Mesothelial cell of epicardium (in vitro differentiated cells): ENCODE measurements at places on chromosomes 5 and 9.

DNA sequence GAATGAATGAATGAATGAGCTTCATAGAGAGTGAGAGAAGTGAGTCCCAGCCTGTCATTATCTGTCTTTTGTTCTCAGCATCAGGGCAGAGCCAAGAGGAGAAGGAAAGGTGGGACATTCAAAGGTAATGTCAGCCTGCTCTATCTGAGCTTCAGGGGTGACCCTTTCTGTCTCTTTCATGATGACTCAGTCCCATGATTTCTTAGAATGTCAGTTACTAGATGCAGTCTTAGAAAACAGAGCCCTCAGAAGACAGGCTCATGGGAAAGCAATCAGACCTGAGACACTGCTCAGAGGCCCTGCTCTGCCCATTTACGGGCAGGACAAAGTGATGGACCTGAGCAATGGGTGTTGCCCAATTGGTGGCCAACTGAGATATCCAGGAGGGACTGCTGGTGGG lies 1.1 kb downstream of the SPATA31D1 start:
- DNase-seq = no peak

GRCh38 chr5:134510970-134511795 lies 14.3 kb upstream of the JADE2 start:
- no peak for DNase-seq

- no peak for DNase-seq
These were observed 89.7 kb upstream of the PRLR start for GRCh38 chr5:35320029-35320428.

- DNase-seq = no peak
These were observed 28.3 kb downstream of the PTPN3 start for GRCh38 chr9:109469646-109470358.

- DNase-seq = no peak
These were observed 85.1 kb downstream of the OTULIN start for GRCh38 chr5:14749579-14750101.

DNA sequence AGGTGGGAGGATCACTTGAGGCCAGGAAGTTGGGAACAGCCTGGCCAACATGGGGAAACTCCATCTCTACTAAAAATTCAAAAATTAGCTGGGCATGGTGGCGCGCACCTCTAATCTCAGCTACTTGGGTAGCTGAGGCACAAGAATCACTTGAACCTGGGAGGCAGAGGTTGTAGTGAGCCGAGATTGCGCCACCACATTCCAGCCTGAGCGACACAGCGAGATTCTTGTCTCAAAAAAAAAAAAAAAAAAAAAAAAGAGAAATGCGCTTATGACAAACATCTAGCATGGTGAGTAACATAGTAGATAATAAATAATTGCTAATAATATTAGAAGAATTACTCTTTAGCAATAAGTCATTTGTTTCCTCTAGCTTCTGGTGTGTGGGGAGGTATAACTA lies 25.9 kb downstream of the RUSC2 start:
- no peak for DNase-seq

DNA sequence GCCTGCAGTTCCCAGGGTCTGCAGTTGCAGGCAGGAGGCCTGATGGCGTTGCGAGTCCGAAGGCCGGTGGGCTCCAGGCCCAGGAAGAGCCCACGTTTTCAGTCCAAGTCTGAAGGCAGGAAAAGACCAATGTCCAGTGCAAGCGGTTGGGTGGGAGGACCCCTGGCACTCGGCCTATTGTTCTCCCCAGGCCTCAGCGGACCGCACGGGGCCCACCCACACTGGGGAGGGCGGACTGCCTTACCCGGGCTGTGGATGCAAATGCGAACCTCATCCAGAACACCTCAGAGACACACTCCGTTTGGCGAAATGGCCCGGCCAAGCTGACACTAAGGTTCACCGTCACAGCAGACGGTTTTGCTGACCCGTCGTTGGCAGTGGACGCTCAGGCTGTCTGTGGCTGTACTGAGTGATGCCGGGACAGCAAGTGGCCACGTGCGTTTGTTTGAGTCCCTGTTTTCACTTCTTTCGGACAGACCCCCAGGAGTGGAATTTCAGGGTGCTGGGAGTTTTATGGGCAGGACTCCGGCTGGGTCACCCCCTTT lies 10.2 kb upstream of the SEC16A start:
- no peak for DNase-seq

- no peak for DNase-seq
These were observed 10.5 kb downstream of the PFDN1 start for GRCh38 chr5:140292212-140293036.

GRCh38 chr9:128439273-128439672 lies 16.5 kb upstream of the ODF2 start:
- no peak for DNase-seq

GRCh38 chr5:1945606-1946005 lies 62.9 kb upstream of the IRX4 start:
- no peak for DNase-seq

GRCh38 chr9:112035166-112035826 lies 138.7 kb downstream of the UGCG start:
- DNase-seq = no peak

DNA sequence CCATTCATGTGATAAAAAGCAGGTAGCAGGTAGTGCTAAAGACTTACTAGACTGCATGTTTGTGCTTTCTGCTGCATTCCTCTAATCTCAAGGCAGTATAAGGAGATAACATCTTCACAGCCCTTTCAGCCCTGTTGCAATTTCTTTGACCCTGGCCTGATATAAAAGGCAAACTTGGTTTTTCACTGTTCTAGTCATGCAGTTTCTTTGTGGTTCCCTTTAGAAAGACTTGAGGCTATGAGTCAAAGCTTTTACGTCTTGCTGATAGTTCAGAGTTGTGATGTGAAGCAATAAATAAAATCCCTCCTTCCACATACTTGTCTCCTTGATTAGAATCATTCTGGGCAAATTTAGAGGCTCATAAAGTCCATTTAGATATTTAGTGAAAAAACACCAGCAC lies 88.6 kb upstream of the CDKN2B start:
- DNase-seq = no peak

- no peak for DNase-seq
These were observed 47.1 kb upstream of the AKNA start for GRCh38 chr9:114434878-114435311.

DNA sequence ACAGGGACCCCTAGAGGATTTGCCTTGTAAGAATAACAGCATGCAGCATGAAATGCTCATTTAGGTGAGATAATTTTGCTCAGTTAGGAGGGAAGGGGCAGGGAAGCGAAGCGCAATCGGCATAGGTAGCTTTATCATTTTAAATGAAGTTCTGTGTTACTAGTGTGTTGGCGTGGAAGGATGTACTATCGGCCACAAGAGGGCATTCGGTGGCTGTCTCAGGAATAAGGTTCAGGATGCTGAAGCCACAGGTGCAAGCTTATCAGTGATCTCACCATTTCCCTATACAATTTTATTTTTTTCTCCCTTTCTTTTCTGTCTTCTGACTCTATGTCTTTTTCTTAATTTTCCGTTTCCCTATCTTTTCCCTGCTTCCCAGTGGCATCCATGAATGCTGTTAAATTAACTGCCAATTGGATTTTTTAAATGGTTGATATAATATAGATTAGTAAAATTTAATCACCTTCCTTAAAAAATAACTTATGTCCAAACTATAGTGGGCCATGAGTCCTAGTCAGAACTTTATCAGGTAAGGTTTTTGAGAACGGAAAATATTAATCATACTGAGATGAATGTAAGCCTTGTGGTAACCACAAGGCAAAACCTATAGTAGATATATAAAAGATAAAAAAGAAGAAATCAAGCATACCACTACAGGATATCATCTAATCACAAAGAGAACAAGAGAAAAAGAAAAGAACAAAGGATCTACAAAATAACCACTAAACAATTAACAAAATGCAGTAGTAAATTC lies 1.2 kb upstream of the INSL6 start:
- DNase-seq = no peak

- DNase-seq = no peak
These were observed 2.7 kb downstream of the TTLL11 start for GRCh38 chr9:122090287-122090883.

GRCh38 chr5:55816342-55816741 lies 34.8 kb upstream of the IL31RA start:
- DNase-seq = no peak

GRCh38 chr5:38871058-38871605 lies 25.3 kb downstream of the OSMR start:
- DNase-seq = no peak

DNA sequence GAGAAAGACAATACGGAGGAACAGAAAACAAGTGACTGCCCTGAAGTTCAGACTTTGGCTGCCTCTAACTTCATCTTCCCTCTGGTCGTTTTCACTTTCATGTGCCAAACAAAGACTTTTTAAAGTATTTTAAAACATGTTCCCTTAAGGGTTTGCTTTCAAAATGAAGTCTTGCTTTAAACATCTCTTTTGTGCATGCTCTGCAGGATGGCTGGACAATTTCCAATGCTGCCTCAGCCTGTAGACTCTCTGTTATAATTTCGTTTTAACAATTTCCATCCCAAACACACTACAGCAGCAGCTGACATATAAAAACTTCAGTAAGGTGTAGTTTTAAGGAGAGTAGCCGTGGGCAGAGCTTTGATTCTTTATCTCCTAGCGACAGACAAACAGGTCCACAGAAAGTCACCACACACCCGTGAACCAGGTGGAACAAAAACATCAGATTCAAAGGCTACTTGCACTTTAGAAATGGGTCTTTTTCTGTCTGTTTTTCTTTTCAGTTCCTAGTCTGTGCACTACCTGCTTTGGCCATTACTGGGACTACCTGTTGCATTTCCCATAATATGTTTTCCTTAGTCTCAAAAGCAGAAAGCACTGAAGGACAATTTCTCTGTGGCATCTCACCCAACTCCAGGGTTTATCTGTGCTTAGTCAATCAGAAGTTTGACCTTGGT lies 308.9 kb downstream of the DTWD2 start:
- DNase-seq = no peak

DNA sequence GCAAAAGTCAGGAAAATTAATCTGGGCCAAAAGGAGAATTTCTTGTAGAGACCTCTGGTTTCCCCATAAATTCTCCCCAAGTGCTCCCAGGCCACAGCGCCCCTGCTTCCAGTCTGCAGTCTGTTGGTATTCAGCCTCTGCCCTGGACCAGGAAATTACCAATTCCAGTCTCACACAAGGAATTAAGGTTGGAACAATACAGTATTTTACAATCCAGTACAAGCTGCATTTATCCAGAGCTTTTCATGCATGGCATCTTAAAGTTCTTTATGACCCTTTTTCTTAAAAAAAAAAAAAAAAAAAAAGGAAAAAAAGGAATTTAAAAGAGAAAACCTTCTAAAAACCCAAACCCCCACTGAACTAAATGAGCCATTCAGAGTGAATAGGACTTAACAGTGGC lies 139.6 kb upstream of the RANBP3L start:
- DNase-seq = no peak

GRCh38 chr5:132486318-132487094 lies 4.1 kb downstream of the IRF1 start:
- DNase-seq = no peak

DNA sequence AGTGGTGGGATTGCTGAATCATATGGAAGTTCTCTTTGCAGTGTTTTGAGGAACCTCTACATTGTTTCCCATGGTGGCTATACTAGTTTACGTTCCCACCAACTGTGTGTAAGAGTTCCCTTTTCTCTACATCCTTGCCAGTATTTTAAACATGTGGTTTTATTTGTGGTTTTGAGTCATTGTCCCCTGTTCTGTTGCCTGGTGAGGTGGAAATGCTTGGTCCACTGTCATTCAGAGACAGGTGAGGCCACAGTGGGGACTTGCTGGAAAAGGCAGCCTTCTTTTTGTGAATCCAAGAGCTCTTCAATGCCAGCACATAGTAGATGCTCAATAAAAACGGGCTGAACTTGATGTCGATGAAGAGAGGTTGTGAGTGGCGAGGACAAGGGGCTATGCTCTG lies 44.2 kb downstream of the SH3PXD2B start:
- no peak for DNase-seq

DNA sequence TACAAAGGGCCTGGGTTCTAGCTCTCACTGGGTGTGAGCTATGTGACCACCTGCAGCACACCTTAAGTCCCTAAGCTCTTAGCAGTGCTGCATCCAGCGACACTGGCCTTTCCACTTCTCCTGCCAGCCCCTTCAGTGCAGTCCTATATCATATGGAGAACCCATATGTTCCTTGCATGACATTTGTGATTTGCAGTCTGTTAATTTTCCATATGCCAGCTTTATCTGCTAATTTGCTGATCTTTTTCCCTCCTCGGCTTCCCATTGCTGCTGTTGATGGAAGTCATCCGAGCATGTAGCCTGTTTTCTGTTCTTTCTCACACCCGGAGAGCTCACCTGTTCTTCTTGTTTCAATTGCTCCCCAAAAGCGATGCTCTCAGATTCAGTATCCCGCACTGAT lies 23.2 kb downstream of the PRDM6 start:
- no peak for DNase-seq

DNA sequence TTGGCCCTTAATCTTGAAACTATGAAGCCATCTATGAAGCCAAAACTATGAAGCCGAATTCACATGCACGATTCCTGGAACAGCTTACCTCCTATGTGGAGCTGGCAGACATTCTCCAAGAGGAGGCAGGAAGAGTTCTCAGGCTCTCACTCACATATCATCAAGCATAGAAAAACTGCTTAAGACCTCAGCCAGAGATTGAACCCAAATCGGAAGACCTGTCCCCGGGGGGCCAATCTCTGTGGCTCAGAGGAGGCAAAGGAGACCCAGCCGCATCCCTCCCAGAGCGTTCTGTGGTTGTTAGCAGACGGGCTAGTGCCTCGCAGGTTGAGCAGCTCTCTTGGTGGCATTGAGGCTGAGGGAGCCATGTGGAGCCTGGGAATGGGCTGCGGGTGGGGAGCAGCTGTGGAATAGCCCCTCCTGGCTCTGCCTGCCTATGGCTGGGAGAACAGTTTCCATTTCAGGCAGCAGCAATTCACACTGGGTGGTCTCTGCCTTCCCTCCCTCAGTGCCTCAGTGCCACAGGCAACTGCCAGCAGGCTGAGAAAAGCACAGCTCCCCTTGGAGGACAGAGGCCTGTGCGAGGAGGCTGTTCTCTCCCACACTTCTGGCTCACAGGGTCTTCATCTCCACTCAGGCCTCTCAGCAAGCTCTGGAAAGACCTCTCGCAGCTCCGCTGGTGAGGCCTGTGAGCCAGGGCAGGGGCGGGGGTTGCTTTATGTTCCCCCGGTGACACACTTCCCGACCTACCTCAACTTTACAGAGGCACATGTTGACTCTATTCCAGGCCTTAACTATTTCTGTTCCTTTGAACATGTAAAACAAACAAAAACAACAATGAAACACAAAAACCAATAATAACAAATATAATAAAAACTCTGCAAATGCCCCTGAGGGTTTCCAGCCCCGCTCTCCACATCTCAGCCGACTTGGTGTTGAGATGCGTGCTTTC lies 17.4 kb upstream of the TMEM174 start:
- no peak for DNase-seq

GRCh38 chr9:89878003-89878411 lies 273.2 kb downstream of the GADD45G start:
- DNase-seq = no peak

GRCh38 chr5:10201223-10201868 lies 48.3 kb downstream of the ATPSCKMT start:
- no peak for DNase-seq

DNA sequence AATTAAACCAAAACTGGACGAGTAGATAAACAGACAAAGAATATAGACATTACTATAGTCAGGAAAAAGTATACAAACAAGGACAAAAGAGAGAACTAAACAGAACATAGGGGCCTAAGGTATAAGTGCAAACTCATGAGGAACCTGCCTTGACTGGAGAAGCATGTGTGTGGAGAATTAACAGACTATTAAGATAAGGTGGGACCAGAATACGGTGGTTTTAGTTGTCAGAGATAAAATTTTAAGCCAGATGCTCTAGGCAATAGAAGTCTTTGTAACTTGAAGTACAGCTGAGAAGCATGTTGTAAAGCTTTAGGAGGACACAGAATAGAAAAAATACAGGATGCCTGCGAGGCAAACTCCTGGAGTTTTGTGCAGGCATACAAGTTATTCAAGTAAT lies 707.1 kb downstream of the PTPRD start:
- no peak for DNase-seq

- no peak for DNase-seq
These were observed 59.6 kb downstream of the BARX1 start for GRCh38 chr9:93895535-93895934.
